ENCODE measurements at places on chromosomes 12 and 14.

GRCh38 chr12:1776170-1776921, 44.0 kb upstream of the LRTM2 start:
- no peak for DNase-seq

- DNase-seq, result no peak
These were observed 488.4 kb downstream of the PCNX1 start for GRCh38 chr14:71395636-71396035.

DNA sequence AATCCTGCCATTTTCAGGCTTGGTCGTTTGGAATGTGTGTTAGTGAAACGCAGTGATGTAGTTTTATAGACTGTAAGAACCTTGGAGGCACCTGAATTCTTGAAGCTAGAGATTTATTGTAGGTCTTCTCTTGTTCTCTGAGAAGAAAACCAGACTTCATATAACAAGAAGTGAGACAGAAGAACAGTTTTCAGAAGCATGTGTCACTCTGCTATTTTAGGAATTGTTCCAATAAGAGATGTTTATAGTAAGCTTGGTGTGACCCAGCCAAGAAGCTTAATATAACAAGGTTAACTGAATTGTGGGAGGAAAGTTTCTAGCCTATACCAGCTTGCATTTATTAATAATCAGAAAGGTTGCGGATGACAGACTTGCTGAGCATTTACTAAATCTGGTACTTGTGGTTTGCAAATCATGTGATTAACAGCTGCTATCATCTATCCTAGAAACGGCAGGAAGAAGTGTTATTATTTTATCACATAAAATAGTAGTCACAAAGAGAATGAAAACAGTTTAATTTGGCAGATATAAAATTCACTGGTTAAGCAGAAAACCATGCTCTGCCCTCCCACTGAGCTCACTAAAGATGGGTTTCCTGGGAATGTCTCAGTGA, 49.2 kb upstream of the BCAT1 start:
- no peak for DNase-seq

DNA sequence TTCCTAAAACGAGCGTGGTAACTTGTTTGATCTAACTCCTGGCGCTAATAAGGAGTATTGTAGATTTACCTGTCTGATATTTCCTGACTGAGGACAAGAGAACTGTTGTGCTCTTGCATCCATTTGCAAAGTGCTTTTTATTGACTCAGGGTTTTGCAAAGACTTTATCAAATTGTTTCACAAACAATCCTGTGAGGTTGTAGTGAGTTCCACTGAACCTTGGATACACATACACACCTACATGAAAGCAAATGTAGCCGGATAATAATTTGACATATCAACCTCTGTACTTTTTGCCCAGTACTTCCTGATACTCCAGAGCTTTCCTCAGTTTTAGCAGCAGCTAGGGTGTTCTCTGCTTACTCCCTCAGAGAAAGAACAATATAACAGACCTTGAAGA, 6.7 kb upstream of the PTGER2 start:
- no peak for DNase-seq

DNA sequence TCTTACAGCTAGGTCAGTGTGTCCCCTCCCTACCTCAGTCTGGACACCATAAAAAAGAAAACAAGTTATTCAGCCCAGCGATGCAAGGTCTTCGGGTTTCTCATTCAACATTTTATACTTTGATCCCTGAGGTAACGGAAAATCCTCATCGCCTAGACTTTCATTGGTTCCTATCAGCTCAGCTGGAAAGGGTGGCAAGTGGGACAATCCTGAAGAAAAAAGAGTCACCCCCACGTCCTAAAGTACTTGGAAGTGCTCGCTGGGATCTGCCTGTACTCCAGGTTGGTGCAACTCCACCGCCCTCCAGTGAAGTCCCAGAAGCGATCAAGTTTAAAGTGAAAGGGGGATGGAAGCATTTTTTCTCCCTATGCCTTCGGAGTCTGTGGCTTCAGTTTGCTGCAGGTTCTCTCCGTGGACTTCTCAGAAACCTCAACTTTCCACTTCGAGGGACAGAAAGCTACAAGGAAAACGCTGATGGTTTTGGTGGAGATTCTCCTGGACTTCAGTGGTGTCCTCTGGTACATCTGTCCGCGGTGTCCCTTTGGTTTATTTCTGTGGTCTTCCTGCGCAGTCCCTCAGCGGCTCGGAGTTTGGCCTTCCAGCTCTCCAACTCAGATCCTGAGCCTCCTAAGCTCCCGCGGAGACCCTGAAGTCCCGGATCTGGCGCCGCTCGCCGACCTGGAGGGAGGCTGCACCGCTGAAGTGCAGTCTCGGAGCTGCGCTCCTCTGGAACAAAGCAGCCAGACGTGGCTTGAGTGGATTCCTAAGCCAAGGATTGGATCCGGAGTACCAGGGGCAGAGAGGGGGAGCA, 1.8 kb upstream of the LRFN5 start:
- DNase-seq, result no peak

- no peak for DNase-seq
These were observed 34.8 kb downstream of the DEGS2 start for GRCh38 chr14:100124551-100125088.

DNA sequence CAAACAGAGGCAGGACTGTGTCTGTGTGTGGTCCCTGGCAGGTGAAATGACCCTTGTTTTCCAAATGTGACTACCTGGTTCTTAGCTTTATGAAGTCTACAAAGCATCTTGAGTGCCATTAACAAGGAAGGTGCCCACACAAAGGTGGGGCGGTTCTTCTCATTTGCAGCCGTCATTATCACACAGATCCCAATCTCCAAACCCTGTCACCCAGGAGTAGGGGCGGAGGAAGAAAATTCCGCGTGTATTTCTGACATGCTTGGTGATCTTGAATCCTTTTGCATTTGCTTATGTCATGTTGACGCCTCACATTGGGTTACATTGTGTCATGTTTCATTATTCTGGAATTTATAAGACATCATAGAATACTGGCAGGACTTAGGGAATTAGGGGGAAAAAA, 277.3 kb downstream of the VRK1 start:
- DNase-seq, result no peak

- DNase-seq, result no peak
These were observed 84.9 kb downstream of the DICER1 start for GRCh38 chr14:95072310-95072905.

DNA sequence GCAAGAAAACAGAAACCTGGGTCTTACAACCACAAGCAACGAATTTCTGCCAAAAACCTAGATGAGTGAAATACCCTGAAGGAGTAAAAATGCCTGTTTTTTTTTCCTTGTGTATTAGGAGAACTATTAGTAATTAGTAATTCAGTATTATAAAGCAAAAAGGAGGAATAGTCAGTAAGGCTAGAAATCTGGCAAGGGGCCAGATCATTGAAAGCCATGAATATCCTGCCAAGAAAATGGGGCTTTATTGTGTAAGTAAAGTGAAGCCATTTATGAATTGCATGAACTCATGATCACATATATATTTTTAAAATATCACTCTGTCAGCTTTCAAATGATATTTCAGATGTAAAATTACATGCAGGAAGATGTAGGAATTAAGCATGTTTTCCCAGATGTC, 57.9 kb downstream of the TXNDC16 start:
- DNase-seq, result no peak

DNA sequence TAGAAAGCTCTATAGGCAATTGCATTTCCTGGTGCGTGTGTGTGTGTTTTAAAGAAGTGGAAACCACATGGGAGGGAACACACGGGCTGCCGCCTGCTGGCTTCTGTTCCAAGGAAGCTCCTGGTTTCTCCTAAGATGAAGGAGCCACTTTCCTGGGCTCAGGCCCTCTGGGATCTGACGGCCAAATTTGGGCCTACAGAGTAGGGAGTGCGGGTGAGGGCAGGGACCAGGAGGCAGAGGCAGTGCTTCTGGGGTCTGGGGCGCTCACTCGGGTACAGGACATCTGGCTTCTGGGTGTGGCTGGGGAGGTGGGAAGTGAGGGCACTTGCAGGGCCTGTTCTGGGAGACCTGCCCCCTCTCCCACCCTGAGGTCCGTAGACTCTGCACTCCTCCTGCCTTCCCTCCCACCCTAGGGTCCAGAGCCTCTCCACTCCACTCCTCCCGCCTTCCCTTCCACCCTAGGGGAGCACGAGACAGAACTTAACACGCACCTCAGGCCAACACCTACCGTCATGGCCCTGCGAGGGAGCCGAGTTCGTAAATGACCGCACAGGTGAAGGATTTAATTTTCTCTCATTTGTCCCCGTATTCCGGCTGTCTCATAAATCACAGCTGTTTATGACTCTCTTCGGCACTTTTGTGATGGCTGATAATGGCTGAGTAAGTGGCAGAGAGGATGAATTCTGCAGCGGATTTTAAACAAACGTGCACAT, 127.7 kb downstream of the KIF26A start:
- DNase-seq, result no peak

- DNase-seq, result no peak
These were observed 104.5 kb downstream of the PPP1R12A start for GRCh38 chr12:79830440-79830839.

- no peak for DNase-seq
These were observed 588 bp downstream of the MBIP start for GRCh38 chr14:36319899-36320199.

DNA sequence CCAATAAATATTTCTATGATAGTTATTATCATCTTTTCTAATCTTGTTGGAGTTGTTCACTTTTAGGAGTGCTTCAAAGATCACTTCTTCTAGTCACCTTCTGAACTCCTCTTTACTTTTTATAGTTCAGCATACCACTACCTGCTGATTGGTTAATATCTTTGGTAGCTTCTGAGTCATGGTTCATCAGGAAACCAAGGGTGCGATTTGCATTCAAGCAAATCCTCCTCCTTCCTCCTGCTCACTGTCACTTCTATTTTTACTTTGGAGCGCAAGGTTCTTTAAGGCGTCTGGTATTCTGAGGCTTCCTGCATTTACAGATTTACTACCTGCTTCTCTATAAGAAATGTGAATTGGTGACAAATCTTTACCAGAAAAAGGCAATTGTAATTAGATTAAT, 24.0 kb downstream of the SYT1 start:
- no peak for DNase-seq

DNA sequence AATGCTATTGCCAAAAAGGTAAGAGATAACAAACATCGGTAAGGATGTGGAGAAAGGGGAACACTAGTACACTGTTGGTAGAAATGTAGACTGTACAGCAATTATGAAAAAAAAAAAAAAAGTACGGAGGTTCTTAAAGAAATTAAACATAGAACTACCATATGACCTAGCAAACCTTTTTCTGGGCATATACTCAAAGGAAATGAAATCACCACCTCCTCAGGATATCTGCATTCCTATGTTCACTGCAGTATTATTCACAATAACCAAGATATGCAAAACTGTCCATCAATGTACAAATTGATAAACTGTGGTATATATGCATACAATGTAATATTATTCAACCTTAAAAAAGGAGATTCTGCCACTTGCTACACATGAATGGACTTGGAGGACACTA, 60.7 kb downstream of the INSM2 start:
- DNase-seq, result no peak

GRCh38 chr12:108918206-108918605, 38.3 kb downstream of the DAO start:
- no peak for DNase-seq

DNA sequence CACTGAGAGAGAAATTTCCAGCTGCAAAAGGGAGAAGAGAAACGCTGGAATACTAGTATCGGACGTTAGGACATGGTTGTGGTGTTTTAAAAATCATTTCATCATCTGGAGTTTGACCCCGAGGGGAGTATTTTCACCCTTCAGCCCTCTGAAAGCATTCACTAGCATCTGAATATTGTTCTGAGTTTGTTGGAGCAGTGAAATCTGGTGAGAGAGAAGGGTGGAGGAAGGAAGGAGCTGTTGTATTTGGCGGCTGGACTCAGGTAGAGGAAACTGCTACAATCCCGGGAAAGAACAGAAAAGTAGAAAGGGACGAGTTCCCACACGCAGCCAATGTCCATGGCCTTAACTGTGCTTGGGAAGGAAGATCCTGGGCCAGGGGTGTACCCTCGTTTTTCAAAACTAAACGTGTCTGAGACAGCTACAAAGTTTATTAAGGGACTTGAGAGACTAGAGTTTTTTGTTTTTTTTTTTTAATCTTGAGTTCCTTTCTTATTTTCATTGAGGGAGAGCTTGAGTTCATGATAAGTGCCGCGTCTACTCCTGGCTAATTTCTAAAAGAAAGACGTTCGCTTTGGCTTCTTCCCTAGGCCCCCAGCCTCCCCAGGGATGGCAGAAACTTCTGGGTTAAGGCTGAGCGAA, 896 bp upstream of the CDKN1B start:
- DNase-seq, result no peak

DNA sequence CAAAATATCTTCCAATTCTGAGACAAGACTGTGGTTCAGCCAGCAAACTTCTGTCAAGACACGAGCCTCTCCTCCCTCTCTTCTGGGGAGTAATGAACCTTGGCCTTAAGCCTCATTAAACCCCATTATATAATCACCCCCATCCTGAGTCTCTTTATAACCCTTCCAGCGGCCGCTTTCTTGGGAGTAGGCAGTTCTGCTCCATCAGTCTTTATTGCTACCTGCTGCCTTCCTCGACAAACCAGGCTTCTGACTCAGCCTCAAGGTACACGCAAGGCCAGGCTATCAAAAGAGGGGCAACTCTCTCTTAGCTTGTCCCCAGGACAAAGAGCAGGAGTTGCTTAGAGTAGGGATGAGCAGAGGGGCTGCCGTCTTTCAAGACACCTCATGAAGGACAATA, 300.8 kb upstream of the NOS1 start:
- DNase-seq, result no peak

DNA sequence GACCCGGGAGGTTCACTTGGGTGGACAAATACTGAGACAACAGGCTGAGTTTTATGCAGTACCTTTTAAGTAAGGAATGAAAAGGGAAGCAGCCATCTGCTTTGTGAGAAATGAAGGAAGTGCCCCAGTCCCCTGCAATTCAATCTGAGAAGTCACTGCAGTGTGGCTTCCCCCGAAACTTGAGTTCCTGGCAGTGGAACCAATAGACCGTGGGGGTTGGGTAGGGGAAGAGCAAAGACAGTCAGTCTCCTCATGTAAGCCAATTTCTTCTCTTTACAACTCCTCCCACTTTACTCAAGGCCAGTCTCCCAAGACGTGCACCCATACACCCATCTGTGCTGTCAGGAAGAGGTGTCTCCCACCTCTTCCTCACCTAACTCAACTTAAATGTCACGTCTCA, 206.5 kb downstream of the BCAT1 start:
- DNase-seq, result no peak

GRCh38 chr14:96617635-96618034, 115.5 kb downstream of the PAPOLA start:
- no peak for DNase-seq

- DNase-seq, result no peak
These were observed 20.5 kb upstream of the PPP2R5C start for GRCh38 chr14:101740981-101741380.

DNA sequence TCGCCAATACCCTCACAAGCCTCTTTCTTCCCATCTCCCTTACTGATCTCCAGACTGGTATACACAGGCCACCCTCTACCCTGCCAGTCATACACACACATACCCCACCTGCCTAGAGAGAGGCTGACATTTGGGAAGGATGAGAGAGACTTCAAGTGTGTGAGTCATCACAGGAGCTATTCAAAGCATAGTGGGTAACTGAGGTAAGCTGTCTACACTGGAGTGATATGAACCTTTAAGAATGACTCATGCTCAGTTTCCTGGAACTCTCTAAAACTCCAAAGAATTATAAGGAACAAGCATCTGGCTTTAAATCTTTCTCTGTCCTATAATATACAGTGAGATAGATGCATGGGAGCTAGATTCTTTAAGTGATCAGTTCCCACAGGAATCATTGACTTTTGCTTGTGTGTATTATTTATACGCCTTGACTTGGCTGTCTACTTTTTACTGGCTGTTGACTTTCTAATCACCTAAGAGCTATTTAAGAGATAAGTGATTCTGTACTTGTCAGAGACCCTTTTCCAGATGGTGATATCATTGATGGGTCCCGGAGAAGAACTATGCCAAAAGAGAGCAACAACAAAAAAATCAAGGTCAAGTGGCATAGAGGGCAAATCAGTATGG, 5.8 kb downstream of the IGF1 start:
- DNase-seq, result no peak
